ENCODE measurements at places on chromosomes 11 and 22.

DNA sequence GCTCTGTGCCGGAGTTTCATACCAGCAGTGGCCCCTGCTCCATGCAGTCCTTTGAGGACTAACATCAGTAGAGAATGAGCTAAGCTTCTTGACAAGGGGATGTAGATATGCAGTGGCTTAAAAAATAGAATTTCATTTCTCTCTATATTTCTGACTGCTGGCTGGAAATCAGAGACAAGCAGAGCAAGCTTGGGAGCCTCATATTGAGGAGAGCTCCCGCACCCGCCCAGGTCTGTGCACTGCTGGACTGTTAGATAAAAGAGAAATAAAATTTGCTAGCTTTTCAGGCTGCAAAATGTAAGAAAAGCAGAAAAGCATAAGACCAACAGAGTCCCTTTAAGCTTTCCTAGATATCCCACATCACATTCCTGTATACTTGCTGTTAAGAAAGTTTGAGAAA lies 31.4 kb downstream of the MMP7 start:
- no peak for DNase-seq

DNA sequence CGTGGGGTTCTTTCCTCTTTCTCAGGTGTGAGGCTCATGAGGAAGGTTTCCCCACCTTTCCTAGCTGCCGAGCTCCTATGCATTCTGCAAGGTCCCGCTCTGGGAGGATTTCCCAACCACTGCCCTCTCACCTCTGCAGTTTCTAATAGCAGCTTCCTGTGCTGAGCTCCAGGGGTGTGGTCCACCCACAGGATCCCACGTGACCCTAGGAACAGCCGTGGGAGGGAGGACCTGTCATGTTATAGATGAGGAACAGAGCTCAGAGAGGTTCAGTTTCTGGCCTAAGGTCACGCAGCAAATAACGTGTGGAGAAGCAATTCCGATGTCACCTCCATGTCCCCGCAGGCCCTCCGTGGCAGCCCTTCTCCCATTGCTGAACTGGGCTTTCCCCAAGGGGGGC lies 38.5 kb downstream of the FLRT1 start:
- peak; percentile 25 for DNase-seq

GRCh38 chr22:44930711-44931035 lies 79.1 kb downstream of the PHF21B start:
- no peak for DNase-seq

DNA sequence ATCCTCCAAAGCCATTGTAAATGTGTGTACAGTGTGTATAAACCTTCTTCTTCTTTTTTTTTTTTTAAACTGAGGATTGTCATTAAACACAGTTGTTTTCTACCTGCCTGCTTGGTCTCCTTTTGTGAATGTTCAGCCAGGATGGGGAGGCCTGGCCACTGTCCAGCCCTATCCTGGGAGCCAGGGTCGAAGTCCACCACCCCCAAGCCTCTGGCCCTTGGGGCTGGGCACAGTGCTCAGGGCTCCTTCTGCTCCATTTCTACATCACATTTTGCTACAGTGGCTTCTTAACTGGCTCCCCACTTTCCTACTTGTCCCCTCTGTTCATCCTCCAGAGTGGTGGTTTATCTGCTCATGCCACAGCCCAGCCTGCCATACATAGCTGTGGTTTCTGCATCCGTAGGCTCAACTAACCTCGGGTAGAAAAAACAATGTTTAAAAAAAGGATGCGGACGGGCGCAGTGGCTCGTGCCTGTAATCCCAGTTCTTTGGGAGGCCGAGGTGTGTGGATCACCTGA lies 2.5 kb upstream of the SMARCB1 start:
- DNase-seq, result no peak

DNA sequence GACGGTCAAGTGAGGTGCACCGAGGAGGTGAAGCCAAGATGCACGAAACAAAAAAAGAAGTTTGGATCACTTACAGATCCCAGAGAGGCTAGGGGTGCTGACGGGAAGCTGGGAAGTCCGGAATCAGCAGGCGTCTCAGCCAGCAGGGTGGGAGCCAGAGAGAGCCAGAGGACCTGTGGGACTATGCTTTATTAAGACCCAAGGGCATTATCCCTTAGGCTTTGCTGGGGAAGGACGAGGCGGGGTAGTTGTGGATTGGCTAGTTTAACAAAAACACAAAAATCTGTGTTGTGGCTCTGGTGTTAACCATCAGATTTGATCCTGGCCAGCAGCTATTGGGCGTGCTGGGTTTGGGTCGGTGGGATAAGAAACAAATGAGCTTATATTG lies 427.1 kb downstream of the DYNC2H1 start:
- DNase-seq, result no peak

- DNase-seq, result no peak
Measured at GRCh38 chr11:15112131-15112541, 2.6 kb upstream of the INSC start.

GRCh38 chr11:59556115-59556916 lies 45.0 kb downstream of the OR4D9 start:
- peak; percentile 82 for DNase-seq

GRCh38 chr11:66880496-66881450 lies 23.9 kb downstream of the LRFN4 start:
- no peak for DNase-seq

GRCh38 chr11:115981104-115981481 lies 476.9 kb upstream of the CADM1 start:
- no peak for DNase-seq

- no peak for DNase-seq
Measured at GRCh38 chr11:83027794-83028193, 43.9 kb downstream of the RAB30 start.

DNA sequence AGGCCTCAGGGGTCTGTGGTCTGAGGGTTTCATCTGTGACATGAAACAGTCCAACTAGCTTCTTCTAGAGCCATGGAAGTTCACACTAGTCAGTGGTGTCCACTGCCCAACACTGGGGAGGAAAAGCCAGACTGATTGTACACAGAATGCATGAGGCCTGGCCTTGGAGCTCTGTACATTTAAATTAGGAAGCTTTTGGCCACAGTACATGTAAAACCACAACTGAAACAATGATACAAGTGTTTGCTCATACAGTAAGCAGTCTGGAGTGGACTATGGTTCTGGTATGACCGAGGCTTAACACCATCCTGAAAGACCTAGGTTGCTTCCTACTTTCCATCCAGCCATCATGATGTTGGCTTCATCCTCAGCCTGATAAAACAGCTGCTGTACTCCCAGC lies 73.8 kb upstream of the SESN3 start:
- DNase-seq, result no peak

GRCh38 chr22:40484906-40485669 lies 114.7 kb downstream of the SGSM3 start:
- peak; percentile 47 for DNase-seq

GRCh38 chr11:133829566-133829965 lies 15.7 kb downstream of the SPATA19 start:
- DNase-seq, result no peak

GRCh38 chr22:20198557-20199319 lies 47.9 kb upstream of the CCDC188 start:
- no peak for DNase-seq

GRCh38 chr11:96215110-96215782 lies 127.7 kb downstream of the MAML2 start:
- DNase-seq, result peak; percentile 68

DNA sequence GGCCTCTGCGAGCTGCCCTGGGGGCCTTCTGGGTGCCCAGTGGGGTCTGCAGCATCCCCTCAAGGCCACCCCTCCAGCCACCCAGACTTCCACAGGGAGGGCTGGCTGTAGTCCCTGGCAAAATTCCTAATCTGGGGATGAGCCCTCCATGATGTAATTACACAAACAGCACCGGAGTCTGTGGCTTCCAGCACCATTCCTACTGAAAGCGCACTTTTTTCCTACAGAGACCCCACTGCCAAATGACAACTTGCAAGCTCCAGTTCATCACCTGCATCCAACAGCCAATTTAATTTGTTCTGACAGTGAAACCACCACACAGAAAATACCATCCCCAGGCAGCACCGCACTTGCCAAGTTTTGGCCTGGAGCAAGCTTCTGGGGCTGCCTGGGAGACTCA lies 70.4 kb downstream of the TRMU start:
- DNase-seq, result no peak

GRCh38 chr11:31958076-31958735 lies 132.7 kb upstream of the RCN1 start:
- peak; percentile 61 for DNase-seq

DNA sequence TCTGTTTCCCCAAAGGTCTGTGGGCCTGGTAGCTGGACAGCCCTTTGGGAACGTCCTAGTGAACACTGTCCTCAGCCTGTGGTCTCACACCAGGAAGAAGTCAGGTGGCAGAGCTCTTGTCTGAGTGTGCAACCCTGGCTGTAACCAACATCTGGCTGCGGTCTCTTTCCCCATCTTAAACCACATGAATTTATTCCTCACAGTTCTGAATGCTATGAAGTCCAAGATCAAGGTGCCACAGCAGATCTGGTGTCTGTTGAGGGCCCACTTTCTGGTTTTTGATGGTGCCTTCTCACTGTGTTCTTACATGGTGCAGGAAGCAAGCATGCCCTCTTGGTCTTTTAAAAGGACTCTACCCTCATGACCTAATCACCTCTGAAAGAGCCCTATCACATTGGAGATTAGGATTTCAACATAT lies 2.7 kb downstream of the UPB1 start:
- no peak for DNase-seq

GRCh38 chr11:12215181-12215593 lies 104.8 kb downstream of the MICAL2 start:
- no peak for DNase-seq

DNA sequence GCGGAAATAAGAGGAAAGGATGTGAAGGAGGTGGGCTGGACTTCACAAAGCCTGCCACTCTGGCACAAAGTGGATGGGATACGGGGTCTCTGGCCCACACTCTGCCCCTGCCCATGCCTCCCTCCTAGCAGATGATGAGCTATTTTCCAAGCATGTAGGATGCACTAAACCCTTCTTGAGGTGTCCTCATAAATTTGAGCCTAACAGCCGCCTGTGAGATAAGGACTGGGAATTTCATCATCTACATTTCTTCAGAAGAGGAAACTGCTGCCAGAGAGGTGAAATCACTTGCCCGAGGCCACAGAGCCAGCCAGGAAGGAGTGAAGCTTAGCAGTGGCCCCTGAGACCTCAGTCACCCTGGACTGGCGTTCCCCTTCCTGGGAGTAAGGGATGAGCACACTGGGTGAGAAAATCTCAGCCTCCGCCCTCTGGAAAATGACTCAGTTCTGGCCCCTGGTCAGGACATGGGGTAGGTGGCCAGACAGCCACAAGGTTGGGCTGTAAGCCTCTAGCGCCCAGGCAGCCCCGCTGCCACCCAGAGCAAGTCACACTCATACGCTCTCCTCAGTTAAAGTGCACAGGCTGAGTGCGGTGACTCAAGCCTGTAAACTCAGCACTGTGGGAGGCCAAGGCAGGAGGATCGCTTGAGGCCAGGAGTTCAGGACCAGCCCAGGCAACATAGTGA lies 27.9 kb downstream of the MB start:
- peak; percentile 62 for DNase-seq

- DNase-seq, result peak; percentile 31
Measured at GRCh38 chr11:22703591-22703990, 37.2 kb downstream of the GAS2 start.
